ENCODE measurements at places on chromosomes 2 and 18.
A peak's percentile ranks its signal among the peaks of the same experiment; 100 is the strongest.

GRCh38 chr2:126663184-126663963 lies 7.4 kb downstream of the GYPC start:
- DNase-seq: no peak

- DNase-seq: no peak
Measured at GRCh38 chr2:155846259-155846658, 486.3 kb downstream of the NR4A2 start.

DNA sequence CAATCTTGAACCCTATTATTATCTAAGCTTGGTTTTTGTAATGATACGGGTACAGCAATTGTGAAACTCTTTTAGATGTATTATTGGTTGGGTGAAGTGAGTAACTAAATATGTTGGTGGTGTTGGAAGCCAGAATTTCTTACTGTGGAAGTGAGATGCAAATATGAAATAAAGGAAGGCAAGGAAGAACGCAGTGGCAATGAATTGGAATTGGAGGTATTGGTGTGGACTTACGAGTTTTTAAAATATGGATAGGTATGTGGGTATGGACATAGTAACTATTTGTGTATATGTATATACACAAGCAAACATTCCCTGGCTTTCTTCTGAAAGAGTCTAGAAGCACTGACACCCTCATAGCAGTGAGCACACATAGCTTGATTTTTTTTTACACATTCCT lies 105.8 kb downstream of the RAB3GAP1 start:
- DNase-seq: no peak

DNA sequence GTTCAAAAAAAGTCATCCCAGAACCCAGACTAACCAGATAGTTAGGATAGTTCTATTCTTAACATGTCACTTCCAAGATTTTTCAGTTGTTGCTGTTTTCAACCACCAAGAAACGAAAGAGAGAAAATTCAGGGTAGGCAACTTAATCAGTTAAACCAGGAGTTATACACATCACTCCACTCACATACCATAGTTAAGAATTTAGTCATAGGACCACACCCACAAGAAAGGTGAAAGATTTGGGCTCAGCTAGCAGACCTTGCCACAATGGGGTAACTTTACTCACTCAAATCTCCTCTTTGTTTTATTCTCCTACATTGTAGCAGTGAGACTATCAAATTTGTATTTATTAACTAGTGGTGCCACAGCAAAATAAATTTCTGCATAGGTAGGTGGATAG lies 473.6 kb downstream of the NUP35 start:
- no peak for DNase-seq

DNA sequence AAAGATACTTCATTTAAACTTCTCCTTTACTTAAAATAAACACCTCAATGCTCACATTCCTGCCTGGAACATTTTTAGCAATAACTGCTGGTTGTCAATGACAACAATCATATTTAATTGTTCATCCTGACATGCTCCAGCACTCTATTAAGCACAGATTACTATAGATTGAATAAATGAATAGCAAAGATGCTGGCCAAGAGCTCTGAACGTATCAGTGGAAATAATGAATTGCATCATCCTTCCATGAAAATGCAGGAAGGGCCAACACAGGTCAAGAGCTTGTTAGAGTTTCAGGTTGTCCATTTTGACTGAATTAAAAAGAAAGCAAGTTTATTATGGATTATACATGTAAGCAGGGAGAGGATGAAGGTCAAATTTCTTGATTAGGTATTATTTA lies 994.0 kb downstream of the TSN start:
- no peak for DNase-seq

DNA sequence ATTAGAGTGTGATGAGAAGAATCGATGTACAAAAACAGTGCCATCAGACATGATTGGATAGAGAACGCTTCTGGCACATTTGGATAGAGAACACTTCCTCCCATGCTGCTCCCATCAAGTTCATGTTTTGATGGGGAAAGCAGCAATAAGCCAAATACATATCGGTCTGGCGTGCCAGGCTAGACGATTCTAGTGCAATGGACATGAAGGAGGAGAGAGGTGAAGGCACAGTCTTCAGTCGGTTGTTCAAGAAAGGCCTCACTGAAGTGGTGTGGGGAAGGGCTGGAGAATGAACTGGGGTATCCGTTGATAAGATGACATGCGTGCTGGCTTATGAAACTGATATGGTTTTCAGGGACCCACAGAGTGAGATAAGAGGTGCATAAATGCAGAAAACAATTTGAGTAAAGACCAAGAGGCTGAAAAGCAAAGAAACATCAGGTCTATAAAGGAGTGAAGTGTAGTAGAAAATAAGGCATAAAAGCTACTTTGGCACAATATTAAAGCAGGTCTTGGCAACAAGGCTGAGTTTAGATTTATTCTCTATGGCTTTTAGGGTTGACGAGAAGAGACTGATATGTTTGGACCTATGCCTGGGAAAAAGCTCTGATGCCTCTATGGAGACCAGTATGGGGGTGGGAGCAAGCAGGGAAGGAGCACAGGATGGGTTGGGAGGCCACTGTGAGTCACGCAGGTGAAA lies 117.6 kb upstream of the PIEZO2 start:
- DNase-seq: no peak

DNA sequence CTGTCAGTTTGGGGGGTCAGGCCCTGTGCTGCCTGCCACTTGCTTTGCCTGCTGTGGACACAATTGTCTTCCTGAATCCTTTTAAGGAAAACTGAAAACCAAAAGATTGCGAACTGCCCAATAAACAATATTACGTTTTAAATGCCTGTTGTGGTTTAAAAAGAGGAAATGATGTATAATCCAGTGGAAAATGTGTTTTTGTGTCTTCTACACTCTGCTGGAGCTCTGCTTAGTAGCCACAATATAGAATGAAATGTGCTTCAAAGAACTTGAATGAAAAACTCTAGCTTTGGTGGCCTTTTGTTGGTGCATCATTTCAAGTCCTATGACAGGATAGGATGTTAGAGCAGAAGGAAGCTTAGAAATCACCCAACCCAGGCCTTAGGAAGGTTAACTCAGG lies 23.2 kb upstream of the CABYR start:
- DNase-seq: no peak

GRCh38 chr2:43318791-43319190 lies 92.4 kb upstream of the ZFP36L2 start:
- DNase-seq: no peak

DNA sequence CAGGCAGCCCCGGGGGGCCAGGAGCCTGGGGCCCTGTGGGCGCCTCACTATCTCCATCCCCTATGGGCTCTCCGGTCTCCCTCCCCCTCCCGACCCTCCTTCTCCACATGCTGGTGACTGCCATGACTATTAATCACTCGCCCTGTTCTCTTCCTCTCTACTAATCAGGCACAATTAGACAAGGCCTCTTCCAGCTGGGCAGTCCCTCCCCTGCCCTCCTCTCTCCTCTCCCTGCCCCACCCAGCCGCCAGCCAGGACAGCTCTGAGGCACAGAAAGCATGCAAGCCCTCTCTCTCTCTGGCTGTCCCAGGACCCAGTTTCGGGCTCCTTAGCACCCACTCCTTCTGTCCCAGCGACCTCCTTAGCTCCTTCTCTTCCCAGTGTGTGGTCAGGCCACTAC lies 5.8 kb downstream of the ASIC4 start:
- DNase-seq: no peak

DNA sequence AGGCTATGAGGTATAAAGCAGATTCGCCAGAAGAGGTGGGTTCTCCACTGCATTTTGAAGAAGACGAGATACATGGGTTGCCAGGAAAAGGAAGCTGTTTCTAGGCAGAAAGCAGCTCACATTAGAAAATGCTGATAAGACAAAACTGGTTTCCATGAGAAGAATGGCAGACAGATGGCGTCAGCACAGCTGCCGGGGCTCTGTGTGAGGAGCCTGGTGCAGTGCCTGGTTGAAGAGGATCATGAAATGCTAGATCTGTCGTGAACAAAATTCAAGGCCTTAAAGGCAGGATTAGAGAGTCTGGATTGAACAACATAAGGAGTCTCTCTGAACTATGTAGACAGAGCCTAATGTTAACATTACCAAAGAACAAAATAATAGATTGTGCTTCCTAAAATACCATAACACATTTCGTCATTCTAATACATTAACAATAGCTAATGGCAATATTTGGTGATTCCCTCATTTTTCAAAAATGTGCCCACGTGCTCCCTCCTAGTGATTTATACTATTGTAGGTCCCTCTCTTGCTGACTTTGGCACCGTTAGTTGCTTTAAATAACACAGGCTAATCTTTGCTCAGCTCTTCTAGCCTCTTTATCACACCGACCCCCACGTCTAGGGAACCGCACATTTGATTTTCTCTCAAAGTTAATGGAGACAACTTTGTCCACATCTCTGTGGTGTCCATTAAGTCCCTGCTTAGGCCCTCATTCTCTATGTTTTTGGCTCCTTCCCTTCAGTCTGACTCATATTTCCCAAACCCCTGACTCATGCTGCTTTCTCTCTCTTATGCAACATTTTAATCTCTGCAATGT lies 38.2 kb downstream of the EFEMP1 start:
- peak; percentile 24 for DNase-seq

DNA sequence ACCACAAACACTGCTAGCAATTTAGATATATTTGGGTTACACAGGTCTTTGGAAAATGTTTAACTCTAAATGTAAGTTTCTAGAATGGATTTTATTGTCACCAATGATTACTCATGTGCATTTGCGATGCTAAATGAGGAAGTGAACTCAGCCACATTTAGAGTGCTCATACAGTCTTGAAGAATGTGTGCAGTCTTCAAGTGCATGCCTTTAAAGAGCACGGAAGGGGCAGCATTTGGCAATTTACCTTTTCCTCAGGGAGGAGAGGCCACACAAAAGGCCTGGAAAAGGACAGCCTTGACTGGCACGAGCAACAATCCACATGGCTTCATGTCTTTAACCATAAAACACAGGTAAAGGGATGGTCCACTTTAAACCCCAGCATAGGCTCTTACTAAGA lies 78.5 kb upstream of the STK17B start:
- DNase-seq: no peak

- DNase-seq: no peak
Measured at GRCh38 chr2:68574202-68574791, 69.1 kb upstream of the PROKR1 start.

DNA sequence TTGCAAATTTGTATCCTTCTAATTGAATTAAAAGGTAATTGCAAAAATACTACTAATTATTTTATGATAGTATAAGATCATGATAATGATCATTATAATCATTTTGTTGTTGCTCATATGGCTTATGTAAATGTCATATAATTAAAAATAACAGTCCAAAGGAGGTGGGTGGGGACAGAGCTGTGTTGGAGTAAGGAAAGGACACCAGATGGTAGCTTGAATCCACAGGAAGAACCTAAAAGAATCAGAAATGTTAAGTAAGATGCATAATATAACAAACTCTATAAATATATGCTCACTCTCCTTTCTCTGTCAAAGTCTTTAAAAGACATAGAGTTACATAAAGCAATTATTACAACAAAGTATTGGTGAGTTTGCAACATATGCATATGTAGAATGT lies 650.7 kb upstream of the HS6ST1 start:
- no peak for DNase-seq

- no peak for DNase-seq
Measured at GRCh38 chr2:119837350-119837749, 77.6 kb downstream of the PTPN4 start.

- no peak for DNase-seq
Measured at GRCh38 chr2:19474128-19474527, 115.7 kb upstream of the OSR1 start.

DNA sequence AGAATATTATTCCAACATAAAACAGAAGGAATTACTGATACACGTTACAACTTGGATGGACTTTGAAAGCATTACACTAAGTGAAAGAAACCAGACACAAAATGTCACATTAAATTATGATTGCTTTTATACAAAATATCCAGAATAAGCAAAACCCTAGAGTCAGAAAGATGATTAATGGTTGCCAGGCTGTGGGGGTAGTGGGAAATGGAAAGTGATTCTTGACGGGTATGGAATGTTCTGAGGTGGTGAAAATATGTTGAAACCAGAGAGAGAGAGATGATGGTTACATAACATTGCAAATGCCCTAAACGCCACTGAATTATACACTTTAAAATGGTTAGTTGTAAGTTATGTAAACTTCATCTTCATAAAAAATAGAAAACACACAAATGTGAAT lies 1057.2 kb upstream of the TMEFF2 start:
- no peak for DNase-seq

Data from T1000 (cell line).